ENCODE measurements at places on chromosomes 2 and 18.

GRCh38 chr18:21739604-21740537 is 721 bp upstream of the MIB1 start:
- DNase-seq: no peak

GRCh38 chr18:3066341-3067110 is 53.6 kb upstream of the LPIN2 start:
- peak; percentile 20 for DNase-seq

- DNase-seq: no peak
Measured at GRCh38 chr2:113056521-113056920, 2.5 kb upstream of the IL36RN start.

DNA sequence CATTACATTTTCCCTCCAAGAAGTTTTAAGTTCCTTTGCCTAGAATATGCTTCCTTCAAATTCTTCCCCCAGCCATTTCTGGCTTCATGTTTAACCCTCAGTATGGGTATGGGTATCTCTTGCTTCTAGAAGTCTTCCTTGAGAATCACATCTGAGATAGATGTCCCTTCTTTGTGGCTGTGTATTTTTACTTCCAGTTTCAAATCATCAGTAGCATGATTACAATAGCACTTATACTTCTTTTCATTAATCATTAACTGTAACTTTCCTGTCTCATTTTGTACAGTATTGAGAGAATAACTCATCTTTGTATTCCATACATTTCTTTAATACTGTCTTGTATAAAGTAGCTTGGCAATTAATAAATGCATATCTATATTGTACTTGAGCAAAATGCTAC is 17.3 kb upstream of the PDE1A start:
- no peak for DNase-seq

- no peak for DNase-seq
Measured at GRCh38 chr2:188966079-188966571, 8.0 kb upstream of the COL3A1 start.

DNA sequence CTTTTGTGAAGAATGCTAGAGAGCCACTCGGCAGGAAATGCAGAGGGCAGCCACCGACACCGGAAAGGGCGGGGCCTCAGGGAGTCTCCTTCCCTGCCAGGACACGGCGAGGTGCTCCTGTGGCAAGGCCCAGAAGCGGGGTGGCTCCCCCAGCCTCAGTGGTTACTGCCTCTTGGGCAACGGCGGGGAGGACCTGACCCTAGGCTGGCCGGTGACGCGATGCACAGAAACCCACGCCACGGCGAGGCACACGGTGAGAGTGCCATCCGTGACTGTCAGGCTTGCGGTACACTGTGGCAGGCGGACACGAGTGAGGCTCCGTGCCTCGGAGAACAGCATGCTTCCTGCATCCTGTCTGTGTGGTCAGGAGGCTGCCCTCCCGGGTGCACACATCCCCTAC is 47.8 kb downstream of the ZAP70 start:
- DNase-seq: no peak

- DNase-seq: peak; percentile 64
Measured at GRCh38 chr18:34492652-34493051, 217.4 kb upstream of the DTNA start.

DNA sequence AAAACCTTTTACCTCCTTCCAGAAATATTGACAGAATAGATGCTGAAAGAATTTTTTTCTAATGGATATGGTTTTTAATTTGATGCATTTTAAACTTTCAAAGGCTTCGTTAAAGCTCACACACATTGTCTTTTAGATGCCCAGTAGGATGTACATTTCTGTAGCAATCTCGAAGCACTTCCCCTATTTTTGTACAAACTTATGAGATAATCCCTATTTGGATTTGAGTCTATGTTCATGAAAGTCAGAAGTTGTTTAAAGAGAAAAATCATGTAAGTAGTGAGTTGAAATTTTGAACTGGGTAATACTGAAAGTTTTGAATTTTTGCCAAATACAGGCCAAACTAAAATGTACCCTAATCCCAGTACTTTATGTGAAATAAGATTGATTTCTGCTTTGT is 38.1 kb upstream of the MMADHC start:
- DNase-seq: no peak

DNA sequence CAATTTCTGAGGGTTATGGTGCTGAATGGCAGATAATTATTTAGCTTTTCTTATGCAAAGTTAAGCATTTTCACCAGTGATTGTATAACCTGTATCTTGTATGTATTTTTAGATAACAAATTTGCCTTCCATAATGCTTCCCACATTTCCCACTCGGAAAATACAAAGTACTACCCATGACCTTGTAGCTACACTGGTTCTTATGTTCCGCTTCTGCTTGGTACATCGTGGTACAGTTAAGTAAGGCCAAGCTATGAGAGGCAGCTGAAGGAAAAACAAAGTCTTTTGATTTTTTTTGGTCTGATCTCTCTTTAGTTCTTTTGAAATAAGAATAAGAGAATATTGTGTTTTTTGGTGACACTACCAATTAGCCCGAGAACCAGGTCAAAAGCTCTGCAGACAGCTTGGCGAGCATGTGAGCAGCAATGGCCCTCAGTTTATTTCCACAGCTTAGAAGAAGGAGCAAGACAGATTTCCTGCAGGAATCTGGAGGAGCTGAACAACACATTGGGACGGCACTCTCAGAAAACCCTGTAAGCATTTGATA is 26.8 kb downstream of the SH3YL1 start:
- no peak for DNase-seq

- DNase-seq: no peak
Measured at GRCh38 chr2:239700686-239701345, 300.0 kb upstream of the HDAC4 start.

- no peak for DNase-seq
Measured at GRCh38 chr2:40859617-40860016, 407.7 kb upstream of the SLC8A1 start.

GRCh38 chr2:215022418-215022817 is 116.0 kb downstream of the ABCA12 start:
- DNase-seq: no peak

GRCh38 chr2:199356412-199356811 is 101.3 kb downstream of the SATB2 start:
- DNase-seq: no peak

GRCh38 chr2:112345030-112346027 is 69.9 kb downstream of the ZC3H6 start:
- no peak for DNase-seq

- DNase-seq: peak; percentile 27
Measured at GRCh38 chr2:60331115-60331809, 222.2 kb downstream of the BCL11A start.

DNA sequence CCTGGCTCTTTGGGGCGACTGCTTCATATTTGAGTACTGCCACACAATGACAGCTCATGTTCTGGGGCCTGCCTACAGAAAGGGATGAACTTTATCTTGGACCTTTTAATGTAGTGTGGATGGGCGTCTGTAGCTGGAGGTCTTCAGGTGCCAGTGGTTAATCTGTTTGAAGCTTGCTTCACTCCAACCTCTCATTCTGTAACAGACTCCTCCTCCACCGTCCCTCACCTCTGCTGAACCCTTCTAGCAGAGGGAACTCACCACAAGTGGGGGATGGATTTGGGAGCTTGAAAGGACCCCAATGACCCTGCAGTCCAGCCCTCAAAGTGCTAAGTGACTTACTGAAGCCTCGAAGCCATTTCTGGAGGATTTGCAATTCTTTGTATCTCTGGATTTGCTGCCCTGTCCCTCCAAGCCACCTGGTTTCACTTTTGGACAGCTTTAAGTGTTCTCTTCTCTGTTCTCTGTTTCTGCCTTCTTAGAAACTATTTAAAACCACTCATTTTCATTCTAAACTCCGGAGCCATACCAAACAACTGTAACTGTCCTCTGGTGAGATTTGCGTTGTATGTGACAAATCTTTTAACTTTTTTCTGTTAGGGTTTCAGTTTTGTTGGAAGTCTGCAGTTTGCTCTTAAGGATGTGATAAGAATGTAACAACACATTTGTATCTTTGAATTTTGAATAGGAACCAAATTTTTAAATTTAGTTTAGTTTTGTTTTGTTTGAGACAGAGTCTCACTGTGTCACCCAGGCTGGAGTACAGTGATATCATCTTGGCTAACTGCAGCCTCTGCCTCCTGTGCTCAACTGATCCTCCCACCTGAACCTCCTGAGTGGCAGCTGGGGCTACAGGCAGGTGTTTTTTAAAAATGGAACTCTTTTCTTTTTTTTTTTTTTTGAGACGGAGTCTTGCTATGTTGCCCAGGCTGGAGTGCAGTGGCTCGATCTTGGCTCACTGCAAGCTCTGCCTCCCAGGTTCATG is 37.0 kb upstream of the CASP8 start:
- DNase-seq: no peak

GRCh38 chr2:123532126-123532525 is 493.0 kb upstream of the CNTNAP5 start:
- DNase-seq: no peak

- no peak for DNase-seq
Measured at GRCh38 chr2:129078548-129078947, 759.9 kb upstream of the HS6ST1 start.

DNA sequence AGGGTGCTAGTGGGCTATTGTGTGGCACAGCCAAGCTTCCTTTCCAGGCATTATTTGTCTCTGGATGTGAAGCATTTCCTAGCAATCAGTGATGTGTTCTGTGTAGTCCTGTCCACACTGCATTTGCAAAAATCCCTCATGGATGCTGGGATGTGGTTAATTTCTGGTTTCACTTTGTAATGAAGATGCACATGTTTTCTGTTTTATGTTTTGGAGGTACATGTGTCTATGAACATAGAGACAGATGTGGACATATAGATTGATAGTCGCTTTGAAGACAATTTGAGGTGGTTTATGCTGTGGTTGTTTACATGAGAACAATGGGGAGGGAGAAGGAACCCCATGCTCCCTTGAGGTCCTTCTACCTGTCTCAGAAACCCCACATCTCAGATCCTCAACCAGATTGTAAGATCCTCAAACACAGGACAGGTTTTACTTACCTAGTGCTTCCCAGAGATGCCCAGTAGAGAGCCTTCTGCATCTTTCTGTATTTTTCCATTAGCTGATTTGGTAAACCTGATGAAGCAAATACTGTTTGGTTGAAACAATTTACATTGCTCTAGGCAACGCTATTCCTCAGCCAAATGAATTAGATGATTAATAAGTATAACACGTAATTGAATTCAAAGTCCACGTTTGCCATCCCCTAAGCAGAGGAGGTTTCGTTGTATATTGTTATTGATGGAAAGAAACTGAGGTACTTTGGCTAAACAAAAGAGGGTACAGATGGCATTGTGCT is 204.4 kb downstream of the SPP2 start:
- DNase-seq: no peak

DNA sequence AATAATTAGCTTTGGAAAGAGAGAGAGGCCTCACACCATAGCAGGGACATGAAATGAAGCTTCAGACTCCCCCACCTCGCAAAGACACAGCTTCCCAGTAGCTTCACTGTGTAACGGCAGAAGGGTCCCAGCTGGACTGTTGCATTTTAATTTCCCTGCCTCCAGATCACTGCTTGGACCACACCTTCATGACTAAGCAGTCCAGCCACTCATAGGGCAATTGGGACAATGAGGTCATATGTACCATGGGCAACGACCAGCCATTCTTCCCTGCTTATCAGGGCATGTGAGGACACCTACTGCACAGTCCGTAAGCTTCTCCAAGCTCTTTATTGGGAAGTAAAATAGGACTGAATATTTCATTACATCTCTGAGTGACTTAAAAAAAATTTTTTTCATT is 183.0 kb downstream of the MREG start:
- DNase-seq: no peak

- DNase-seq: peak; percentile 85
Measured at GRCh38 chr2:219684721-219685689, 57.6 kb downstream of the SLC4A3 start.

- DNase-seq: no peak
Measured at GRCh38 chr2:168159754-168160585, 87.4 kb downstream of the STK39 start.

DNA sequence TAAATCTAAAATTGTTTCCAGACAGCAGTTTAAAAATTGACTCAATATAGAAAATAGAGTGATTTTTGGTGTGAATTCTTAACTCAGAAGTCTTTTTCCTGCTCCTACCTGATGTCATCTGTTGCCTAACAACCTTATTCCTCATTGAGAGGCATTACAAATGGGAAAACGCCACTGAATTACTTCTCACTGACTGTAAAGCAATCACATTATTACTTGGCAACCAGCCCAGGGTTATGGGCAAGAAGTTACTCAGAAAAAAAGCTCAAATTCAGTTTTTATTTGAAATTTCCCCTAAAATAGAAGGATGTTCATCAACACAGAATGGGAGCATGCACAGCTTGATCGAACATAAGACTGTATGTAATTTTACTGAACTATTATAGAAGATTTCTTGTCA is 201.8 kb upstream of the GULP1 start:
- peak; percentile 14 for DNase-seq

DNA sequence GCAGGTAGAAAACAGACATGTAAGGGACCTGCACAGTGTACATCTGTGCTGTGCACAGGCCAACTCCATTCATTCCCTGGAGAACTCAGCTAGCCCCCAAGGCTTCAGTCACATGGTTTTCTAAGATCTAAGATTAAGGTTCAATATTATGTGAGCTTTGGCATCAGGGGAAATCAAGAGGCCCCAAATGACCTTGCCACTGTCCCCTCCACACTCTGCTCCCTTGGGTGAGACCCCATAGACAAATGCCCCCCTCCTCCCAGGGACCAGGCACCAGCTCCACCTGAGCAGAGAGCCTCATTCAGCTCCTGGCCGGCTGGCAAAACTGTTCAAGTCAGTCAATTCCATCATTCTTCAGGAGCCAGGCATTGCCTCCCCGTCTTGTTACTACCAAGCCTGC is 93.6 kb upstream of the TMEM18 start:
- no peak for DNase-seq

DNA sequence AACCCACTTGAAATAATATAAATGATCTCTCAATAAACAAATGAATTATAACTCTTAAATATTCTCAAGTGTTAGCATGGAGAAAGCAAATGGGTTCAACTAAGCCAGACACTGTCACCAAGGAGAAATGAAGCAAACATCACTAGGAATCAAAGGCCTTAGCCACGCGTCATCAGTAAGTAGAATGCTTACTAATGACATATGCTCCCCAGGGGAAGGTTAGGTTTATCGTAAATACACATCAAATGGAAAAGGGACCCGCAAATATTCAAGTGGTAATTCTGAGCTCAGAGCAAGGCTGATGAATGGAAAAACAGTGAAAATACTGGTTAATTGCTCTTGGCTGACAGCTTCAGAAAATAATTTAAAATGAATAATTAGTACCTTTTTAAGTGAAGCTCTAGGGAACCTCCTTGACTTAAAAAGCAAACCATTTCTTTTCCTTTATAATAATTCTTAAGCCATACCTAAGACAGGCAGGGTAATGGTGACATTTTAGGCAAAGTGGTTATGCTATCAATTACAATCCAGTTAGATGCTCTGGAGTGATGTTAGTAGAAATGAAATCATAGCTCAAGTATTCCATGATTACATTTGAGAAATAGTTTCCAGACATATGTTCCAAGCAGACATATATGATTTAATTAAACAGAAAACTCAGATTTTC is 101.5 kb downstream of the ALPK2 start:
- peak; percentile 57 for DNase-seq
